ENCODE measurements at places on chromosomes 7 and 10. TPM values are rescaled to one million over a fixed set of nuclear protein-coding genes. Genes with fewer than 3 reads are reported as not detected.

GRCh38 chr7:116632384-116632783, 39.6 kb upstream of the MET start:
- DNase-seq, result no peak

GRCh38 chr10:14282276-14282675, 48.4 kb downstream of the FRMD4A start:
- DNase-seq, result no peak

DNA sequence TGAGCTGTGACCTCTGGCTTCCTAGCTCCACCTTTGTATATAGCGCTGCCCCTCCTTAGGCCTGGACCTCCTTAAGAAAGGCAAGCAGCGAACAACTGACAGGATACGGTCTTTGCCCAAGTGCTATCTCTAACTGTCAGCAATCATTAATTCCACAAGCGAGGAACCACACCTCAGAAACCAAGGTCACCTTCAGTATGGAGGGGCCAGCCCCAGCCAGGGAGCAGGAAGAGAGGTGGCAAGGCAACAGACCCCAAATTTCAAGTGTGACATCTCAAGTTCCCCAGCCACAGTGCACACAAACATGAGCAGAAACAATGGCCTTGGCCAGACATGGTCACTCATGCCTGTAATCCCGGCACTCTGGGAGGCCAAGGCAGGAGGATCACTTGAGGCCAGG, 4.8 kb upstream of the AOC1 start:
- no peak for DNase-seq

- DNase-seq, result no peak
Observed at GRCh38 chr10:25766213-25766612, 167.8 kb upstream of the MYO3A start.

GRCh38 chr7:26508481-26508880, 216.8 kb downstream of the SNX10 start:
- DNase-seq, result no peak

- DNase-seq, result no peak
Observed at GRCh38 chr10:11642566-11642965, 31.1 kb upstream of the USP6NL start.

GRCh38 chr10:72283131-72283530, 9.4 kb downstream of the DDIT4 start:
- no peak for DNase-seq

DNA sequence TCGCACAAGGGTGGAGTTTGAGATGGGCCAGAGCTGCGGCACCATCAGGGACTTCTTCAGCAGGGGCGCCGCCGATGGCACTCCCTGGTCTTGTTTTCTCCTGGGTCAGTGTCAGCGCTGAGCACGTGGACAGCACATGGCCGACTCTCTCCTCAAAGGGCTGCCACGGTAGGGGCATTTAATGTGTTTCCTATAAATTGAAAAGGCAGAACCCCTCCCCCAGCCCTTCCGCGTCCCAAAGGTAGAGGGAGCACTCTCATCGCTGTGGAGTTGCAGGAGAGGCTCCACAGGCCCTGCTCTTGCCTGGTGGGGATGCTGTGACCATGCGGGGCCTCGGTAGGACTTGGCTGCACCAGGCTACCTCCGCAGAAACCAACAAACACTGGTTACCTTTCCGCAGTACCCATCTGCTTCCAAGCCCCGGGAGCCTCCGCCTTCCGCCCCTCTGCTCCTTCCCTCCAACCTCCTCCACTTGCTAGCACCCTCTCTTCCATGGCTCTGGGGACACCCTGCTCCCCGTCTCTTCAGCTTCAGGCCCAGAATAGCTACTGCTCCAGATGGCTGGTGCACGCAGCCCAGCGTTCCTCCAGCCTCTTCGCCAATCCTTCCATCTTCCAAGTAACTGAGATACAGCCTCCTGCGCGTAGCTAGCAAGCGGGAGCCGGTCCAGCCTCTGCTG, 166.3 kb upstream of the ADCY1 start:
- no peak for DNase-seq

The MRLN gene
- total RNA-seq, result not detected

The PRKG1 gene
- 12.9 TPM for total RNA-seq

The OR9A2 gene
- total RNA-seq, result not detected

The TRPV5 gene
- total RNA-seq, result not detected
